H9 (cell line): ENCODE measurements at places on chromosomes 5 and 9. TPM values are rescaled to one million over a fixed set of nuclear protein-coding genes. Genes with fewer than 3 reads are reported as not detected.

DNA sequence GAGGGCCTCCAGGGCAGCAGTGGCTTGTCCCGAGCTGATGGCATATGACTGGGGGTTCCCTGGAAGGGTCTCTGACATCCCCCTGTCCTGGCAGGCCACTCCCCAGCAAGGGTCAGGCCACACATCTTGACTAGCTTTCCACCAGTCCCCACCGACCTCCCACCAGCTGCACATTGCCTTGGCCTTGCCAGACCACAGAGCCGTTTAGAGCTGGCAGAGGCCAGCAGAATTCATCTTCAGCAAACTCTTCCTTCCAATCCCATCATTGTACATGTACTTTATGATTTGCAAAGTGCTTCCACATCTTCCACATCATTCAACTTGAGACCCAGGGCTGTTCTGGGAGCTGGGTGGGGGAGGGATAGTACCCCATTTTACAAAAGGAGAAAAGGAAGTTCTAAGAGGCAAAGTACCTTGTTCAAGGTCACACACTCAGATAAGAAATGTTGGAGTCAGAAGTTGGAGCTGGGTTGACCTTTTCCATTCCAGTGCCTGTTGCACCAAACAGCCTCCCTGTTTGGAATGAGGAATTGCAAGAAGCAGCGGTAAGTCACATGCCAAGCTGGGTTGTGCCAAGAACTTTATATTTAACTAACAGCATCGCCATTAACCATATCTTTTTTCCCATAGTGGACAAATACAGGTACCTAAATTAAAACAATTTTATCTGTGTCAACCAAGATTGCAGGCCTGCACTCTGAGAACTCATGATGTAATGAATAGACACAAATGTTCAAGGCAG, 25.8 kb upstream of the COL15A1 start:
- H3K4me3 ChIP-seq = no peak overlapping the region
- H3K27ac ChIP-seq = no peak overlapping the region
- no peak for DNase-seq
- no peaks in the 10 kb centered on the region for H3K4me1 ChIP-seq
- H3K27me3 ChIP-seq = no peaks in the 10 kb centered on the region
- no peaks in the 10 kb centered on the region for H3K36me3 ChIP-seq

DNA sequence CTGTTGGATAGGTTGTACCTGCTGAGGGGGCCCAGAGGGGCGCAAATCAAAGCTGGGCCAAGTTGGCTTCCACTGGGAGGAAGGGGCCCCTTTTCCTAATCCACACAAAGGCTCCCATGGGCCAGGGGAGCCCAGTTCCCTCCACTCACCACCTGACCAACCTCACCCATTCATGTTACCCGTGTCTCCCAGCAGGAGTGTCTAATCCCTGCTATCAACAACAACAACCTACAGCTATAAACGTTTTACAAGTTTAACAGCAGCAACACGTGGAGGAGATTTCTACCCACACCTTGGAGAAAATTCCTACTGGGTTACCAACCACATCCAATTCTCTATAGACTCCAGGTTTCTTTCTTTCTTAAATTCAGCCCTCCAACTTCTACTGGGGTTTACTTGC, 216.2 kb downstream of the SLIT3 start:
- peaks cover 1% of the 10 kb centered on the region; the same call in 1 of the 2 replicates for H3K36me3 ChIP-seq
- H3K27me3 ChIP-seq = no peaks in the 10 kb centered on the region
- no peak overlapping the region for H3K4me3 ChIP-seq
- DNase-seq = no peak

DMRTA1 gene
- total RNA-seq = 2.5 and 2.8 TPM in 2 replicates

DNA sequence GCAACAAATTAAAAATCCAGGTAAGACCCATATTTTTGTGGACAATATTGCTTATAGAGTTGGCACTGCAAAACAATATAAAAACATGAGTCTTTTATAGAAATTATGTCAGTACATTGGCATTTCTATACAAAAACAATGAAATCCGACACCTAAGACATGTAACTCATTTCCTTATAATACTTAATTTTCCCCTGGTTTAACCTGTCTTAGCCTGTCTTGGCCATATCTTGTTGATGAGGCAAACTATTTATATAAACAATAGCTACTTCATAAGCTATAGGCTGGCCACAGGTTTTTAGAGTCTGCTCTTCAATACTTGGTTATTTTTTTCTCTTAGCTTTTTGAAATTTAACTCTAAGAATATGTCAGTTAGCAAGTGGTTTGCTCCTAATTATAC, 44.7 kb upstream of the IZUMO3 start:
- peaks cover 4% of the 10 kb centered on the region for H3K36me3 ChIP-seq
- H3K4me1 ChIP-seq = no peaks in the 10 kb centered on the region; the same call in 1 of the 2 replicates
- H3K27me3 ChIP-seq = no peaks in the 10 kb centered on the region

DNA sequence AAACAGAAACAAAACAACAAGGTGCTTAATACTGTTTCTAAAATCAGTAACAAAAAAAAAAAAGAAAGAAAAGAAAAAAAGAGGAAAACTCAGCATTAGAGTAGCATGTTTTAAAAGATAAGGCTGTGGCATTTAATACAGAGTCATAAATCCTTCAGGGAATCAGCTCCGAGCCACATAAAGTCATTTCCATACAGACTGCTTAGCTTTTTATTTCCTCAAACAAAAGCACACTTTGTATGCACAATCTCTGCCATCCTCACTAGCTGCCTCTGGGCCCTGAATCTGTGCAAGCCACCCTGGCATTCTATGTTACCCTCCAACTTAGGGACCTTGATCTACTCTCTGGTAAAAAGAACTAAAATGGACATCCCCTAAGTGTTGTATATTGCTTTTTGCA, 87.6 kb downstream of the SEMA6A start:
- H3K27me3 ChIP-seq = no peaks in the 10 kb centered on the region
- DNase-seq = no peak
- H3K4me3 ChIP-seq = no peak overlapping the region
- no peaks in the 10 kb centered on the region for H3K4me1 ChIP-seq
- H3K27ac ChIP-seq = no peak overlapping the region

- DNase-seq = no peak
- H3K4me1 ChIP-seq = peaks cover 7% of the 10 kb centered on the region
- H3K4me3 ChIP-seq = no peak overlapping the region
- H3K27me3 ChIP-seq = no peaks in the 10 kb centered on the region
These were observed 23.4 kb downstream of the GFPT2 start for GRCh38 chr5:180329606-180330269.

DNA sequence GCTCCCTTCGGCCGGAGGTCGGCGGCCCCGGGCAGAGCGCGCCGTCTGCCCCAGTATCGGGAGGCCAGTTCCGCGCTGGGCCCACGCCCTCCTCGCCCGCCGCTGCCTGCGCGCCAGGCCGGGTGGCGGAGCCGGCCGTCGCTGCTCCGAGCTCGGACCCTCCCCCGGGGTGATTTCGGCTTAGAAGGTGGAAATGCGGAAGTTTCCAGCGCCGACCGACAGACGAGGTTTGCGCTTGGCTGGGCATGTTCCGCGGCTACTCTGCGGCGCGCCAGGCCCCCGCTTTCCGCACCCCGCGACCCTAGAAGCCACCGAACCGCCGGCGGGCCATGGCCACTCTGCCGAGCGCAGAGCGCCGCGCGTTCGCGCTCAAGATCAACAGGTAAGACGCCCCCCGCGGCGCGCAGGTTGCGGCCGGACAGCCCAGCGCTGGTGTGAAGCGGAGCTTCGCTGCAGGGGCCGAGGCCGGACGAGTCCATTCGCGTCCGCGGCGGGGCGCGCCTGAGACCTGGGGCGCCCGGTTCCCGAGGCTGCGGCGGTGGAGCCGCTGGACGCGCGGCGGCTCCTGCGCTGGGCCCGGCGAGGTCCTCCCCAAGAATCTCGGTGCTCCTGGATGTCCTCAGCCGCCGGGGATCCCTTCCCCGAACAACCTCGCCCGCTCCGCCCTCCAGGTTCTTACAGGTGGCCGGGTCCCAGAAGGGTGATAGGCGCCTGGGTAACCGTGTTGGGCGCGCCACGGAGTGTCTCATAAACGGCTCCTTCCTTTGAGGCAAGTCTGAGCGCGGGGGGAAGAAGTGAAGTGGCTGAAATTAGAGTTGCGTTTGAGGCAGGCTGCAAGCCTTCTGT, at the start of gene DOCK8:
TSS of gene DOCK8 (plus strand) at position 218 of the 846 bp plus-strand sequence. CDS start at position 330, 112 bp downstream.
- peak within 1 kb of the TSS; percentile 80 for H3K4me3 ChIP-seq
- no peaks in the 10 kb centered on the region for H3K36me3 ChIP-seq
- H3K4me1 ChIP-seq = no peaks in the 10 kb centered on the region
- H3K27ac ChIP-seq = no peak within 1 kb of the TSS
- no peaks in the 10 kb centered on the region; the same call in 1 of the 2 replicates for H3K27me3 ChIP-seq

DNA sequence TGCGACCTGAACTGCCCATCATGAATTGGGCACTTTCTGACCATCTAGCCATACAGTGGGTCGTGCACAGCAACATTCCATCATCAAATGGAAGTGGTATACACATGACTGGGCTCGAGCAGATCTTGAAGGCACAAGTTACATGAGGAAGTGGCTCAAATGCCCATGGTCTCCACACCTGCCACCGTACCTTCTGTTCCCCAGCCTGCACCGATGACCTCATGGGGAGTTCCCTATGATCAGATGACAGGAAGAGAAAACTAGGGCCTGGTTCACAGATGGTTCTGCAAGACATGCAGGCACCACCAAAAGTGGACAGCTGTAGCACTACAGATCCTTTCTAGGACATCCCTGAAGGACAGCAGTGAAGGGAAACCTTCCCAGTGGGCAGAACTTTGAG, 21.8 kb downstream of the MTMR12 start:
- no peaks in the 10 kb centered on the region for H3K27me3 ChIP-seq
- H3K27ac ChIP-seq = no peak overlapping the region
- peaks cover 50% of the 10 kb centered on the region for H3K36me3 ChIP-seq
- DNase-seq = no peak
- no peak overlapping the region for H3K4me3 ChIP-seq
- peaks cover 4% of the 10 kb centered on the region; the same call in 1 of the 2 replicates for H3K4me1 ChIP-seq

DNA sequence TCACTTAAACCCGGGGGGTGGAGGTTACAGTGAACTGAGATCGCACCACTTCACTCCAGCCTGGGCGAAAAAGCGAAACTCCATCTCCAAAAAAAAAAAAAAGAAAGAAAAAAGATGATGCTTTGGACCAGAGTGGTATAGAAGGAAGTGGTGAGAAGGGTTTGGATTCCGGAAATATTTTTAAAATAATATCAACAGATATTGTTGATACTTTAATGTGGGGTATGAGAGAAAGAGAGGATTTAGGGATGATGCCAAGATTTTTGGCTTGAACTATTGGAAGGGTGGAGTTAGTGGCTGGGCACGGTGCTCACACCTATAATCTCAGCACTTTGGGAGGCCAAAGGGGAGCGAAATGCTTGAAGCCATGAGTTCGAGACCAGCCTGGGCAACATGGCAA, 49.6 kb upstream of the PLIN2 start:
- H3K36me3 ChIP-seq = no peaks in the 10 kb centered on the region
- H3K27me3 ChIP-seq = no peaks in the 10 kb centered on the region
- H3K4me1 ChIP-seq = no peaks in the 10 kb centered on the region
- DNase-seq = no peak
- H3K27ac ChIP-seq = no peak overlapping the region

FAM78A gene
- total RNA-seq = 1.9 and 2.1 TPM in 2 replicates
